ENCODE measurements at places on chromosomes 7 and 10. TPM values are rescaled to one million over a fixed set of nuclear protein-coding genes. Genes with fewer than 3 reads are reported as not detected.

Gene PDZD8
- 11.2 TPM for total RNA-seq

Gene HOGA1
- total RNA-seq: not detected

Gene HOXA13
- not detected for total RNA-seq

Gene CPA2
- total RNA-seq: not detected

Gene DYDC2
- total RNA-seq: not detected

Gene TSPAN15
- 4.7 TPM for total RNA-seq

Gene EMX2
- not detected for total RNA-seq

Gene FAM25G
- total RNA-seq: not detected

Gene IL6
- total RNA-seq: not detected
